ENCODE measurements at places on chromosomes 3 and 15.

- DNase-seq, result no peak
Measured at GRCh38 chr15:39242345-39242744, 338.5 kb upstream of the THBS1 start.

- DNase-seq, result no peak
Measured at GRCh38 chr3:185651971-185652370, 65.9 kb downstream of the SENP2 start.

DNA sequence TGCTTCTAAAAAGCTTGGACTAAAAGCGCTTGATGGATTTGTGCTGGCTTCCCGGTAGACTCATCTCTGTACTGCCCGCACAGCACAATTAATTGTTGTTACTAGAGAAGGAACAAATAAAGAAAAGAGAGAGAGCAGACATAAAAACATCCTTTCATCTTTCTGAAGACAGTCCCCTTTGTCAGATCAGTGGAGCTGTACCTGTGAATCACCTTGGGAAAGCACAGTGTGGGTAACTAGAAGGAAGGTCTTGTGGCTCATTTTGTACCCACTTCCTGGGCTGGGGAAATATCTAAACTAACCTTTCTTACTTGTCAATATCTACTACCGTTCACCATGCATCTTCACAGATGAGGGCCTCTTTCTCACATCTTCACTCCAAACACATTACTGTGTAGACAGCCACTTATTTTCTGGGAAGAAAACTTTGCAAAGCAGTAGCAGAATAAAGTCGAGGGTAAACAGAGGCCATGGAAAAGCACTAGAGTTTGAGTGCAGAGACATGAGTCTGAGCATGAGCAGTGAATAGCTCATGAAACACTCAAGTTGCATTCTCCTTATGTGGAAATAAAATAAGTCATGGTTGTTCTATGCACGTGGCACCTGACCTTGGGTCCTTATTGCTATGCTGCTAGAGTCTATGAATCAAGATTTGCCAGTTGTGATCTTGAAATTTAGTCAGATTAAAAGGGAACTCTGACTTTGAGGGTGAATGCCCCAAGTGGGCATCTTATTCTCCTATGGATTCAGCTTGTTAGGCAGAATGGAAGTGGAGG, 169.3 kb downstream of the LPP start:
- no peak for DNase-seq

DNA sequence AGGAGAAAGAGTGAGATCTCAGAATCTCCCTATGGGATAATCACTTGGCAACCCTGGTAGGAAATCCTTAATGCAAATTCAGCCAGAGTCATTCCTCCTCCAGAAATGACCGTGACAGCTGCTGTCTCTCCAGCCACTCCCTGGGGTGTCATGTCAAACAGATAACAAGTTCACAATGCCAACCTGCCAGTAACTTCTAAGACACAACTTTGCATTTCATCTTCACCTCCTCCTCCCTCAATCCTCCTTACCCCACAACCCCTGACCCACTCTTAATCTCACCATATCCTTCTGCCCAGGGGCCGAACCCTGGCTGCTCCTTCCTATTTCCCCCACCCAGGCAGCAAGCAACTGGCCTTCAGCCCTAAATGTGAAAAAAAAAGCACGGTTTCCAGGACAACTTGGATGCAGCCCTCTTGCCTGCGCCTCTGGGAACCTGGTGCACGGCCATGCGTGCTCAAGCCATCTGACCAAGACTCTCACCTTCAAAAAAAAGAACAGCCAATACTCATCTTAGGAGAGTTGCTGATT, 166.0 kb downstream of the NTRK3 start:
- no peak for DNase-seq

GRCh38 chr15:49238342-49238741, 68.3 kb downstream of the GALK2 start:
- DNase-seq, result peak; percentile 81

GRCh38 chr3:134838599-134838998, 43.5 kb downstream of the EPHB1 start:
- no peak for DNase-seq

- DNase-seq, result no peak
Measured at GRCh38 chr3:156303001-156303707, 182.8 kb downstream of the KCNAB1 start.

DNA sequence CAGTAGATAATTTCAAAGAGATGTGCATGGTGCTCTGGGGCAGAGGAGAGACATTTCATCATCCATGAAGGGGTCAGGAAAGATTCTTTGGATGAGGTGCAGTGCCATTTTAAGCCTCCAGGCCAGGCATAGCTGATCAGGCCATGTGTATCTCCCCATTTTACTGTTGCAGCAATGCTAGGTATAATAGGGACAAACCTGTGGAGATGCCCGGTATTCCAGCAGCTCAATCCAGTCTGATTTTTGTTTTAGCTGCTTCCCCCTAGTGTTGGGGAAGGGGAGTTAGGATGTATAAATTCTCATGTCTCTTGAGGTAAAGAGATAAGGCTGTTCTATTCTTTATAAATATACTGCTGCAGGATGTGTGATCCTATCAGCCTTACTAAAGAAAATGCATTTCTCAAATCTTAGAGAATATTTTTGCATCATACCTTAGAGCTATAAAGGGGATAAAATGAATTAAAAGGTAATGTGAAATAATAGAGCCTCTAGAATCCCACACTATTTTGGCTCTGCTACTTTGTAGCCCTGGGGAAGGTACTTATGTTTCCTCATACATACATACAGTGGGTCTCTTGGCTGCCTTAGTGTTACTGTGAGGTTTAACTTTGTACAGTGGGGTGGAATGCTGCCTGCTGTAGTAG, 5.2 kb downstream of the CDV3 start:
- DNase-seq, result no peak

GRCh38 chr15:63079947-63080626, 37.5 kb downstream of the TPM1 start:
- DNase-seq, result no peak

- no peak for DNase-seq
Measured at GRCh38 chr3:114272271-114272670, 21.6 kb upstream of the TIGIT start.

DNA sequence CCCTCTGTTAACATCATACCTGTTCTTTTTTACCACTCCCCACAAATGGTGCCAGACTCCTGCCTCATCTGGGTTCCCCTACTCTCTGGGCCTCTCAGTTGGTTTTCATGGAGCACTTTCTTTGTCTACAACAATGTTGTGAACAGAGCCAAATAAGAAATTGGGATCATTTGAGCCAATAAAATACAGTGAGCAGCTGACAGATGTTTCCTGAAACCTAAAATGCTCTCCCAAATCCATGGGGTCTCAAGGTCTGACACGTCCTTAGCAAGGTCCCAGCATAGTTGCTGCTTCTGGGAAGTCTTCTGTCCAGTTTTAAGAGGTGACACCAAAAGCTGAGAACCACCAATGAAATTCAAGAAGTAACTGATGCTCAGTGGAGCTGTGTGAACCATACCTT, 1.7 kb downstream of the NMNAT3 start:
- no peak for DNase-seq

DNA sequence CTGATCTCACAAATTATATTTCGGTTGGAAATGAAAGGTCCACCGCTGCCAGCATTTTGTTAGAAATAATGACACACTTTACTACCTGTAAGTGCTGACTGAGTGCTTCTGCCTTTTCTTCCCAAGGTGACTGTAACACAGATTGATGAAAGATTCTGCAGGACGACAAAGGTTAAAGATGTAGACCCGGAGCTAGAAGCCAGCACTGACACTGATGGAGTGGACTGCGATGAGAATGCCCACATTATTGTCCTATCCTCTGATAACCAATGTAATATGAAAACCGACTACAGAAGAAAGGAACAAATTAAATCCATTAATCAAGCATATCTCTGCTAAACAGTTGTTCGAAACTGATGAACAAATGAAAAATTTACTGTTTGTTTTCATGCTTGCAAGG, 666.5 kb downstream of the GBE1 start:
- DNase-seq, result no peak

GRCh38 chr3:53795176-53795575, 51.0 kb downstream of the CHDH start:
- DNase-seq, result no peak

- DNase-seq, result no peak
Measured at GRCh38 chr3:193803288-193803687, 210.3 kb downstream of the OPA1 start.

DNA sequence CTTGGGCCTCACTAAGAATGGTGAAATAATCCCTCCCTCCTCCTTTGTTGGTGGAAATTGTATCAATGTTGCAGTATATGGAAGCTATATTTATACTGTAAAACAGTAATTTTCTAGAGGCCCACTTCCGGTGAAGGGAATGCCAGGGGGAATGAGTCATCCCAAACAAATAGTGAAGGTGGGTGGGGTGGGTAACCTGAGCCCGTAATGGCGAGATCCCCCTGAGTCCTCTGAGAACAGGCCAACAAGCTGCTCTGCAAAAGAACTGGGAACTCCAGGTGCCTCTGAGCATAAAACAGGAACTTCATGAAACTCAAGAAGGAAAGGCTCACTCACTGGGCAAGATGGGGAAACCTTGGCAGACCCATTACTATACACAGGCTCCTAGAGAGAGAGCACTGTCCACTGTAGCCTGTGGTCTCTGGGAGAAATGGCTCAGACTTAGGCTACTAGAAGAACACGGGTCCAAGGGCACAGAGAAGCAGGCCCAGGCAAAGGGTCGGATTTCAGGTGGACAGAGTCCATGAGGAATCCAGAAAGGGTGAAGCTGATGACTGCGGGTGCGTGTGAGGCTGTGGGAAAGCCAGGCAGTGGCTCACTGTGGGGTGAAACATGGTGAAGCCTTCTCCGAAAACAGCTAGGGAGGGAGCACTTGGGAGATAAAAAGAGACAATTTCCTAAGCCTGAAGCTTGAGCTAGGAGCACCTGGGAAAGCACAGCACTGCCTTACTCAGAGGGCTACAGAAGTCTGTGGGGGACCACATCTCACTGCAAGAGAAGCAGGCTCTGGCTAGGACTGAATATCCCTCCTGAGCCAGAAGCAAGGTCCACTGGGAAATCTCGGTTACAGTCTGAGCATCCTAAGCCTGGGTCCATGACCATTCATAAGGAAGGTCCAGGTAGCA, 19.8 kb downstream of the LARP6 start:
- DNase-seq, result no peak

- no peak for DNase-seq
Measured at GRCh38 chr3:112228786-112229185, 65.2 kb downstream of the SLC9C1 start.

DNA sequence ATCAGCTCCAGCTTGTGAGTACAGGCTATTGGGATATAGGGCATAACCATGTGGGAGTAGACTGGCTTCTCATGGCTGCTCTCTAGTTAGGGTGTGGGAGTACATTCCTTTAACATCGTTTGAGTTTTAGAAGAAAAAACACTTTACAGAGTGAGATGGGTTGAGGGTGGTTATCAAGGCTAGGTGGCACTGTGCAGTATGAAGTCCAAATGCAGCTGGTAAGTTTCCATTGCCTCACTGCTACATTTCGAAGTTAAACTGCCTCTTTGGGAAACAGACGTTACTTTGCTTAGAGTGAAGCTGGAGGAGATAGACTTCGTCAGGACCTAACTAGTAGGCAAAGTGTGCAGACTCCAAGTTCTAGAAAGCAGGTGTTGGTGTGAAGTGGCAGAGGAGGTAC, 192.4 kb downstream of the SQOR start:
- no peak for DNase-seq

DNA sequence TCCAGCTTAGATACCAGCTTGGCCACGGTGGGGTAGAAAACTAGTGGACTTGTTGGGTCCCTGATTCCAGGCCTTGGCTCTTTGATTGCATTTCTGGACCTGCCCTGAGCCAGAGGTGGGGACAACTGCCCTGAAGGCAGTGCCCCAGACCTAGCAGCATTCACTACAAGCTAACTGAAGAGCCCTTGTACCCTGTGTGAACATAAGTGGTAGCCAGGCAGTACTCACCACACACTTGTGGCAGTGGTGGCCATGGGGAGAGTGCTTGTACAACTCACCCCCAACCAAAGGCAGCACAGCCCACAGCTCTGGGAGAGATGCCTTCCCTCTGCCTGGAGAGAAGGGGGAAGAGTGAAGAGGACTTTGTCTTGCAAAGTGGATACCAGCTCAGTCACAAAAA, 177.3 kb upstream of the NAALADL2 start:
- no peak for DNase-seq

GRCh38 chr3:126036056-126036549, 47.8 kb downstream of the SLC41A3 start:
- no peak for DNase-seq

- DNase-seq, result no peak
Measured at GRCh38 chr3:146739203-146739671, 134.1 kb upstream of the PLSCR5 start.

DNA sequence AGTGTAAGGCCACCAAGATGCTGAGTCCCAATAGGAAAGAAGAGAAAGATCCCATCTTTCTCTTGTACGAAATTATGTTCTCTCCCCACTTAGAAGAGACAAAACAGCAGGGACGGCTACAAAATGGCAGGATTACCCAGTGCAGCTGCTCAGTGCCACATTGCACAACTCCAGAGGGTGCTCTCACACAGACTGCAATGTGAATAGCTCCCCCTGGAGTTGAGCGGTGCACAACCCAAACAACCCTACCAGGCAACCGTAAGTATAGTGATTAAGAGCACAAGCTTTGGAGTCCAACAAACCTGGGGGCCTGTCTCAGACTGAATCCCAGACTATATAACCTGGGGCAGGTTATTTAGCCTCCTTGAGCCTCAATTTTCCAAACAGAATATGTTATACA, 3.1 kb upstream of the BHLHE40 start:
- DNase-seq, result no peak

DNA sequence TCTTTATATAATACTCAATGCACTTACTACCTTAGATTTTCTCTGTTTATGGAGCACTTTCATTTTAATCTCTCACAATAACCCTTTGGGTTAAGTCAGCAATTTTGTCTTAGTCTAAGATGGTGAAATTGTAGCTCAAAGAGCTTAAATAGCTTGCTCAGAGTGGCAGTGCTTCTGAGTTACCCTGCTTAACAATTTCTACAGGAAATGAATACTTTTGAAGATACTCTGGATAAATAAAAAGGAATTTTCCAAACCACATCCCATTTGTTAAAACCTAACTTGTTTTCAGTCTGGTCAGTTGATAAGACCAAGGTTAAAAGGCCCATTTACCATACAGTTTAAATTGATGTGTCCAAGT, 37.2 kb downstream of the HMG20A start:
- no peak for DNase-seq

GRCh38 chr3:29764041-29764440, 483.2 kb downstream of the RBMS3 start:
- no peak for DNase-seq

DNA sequence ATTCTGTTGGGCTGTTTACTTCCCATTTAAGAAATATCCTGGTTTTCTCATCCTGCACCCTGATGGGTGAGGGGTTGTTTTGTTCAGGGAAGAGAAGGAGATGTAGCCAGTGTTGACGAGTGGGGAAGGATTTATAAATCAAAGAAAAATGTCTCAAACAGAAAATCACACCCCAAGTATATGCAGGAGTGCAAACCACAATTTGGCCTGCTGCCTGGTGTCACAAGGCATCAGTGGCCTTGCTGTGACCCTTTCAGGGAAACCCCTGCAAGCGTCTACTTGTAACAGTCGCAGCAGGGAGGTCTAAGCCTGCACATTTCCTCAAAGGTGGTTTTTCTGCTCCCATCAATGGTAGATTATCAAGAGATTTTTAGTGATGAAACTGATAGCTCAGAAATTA, 132.6 kb upstream of the LRRN1 start:
- no peak for DNase-seq

- no peak for DNase-seq
Measured at GRCh38 chr3:53939813-53940212, 48.2 kb upstream of the SELENOK start.

Data from right renal cortex interstitium (tissue), 3 donors.